ENCODE measurements at places on chromosomes 5 and 9.

- DNase-seq = no peak
These were observed 569 bp downstream of the YIPF5 start for GRCh38 chr5:144169904-144170275.

- DNase-seq = no peak
These were observed 16.3 kb downstream of the ROR2 start for GRCh38 chr9:91933556-91934352.

DNA sequence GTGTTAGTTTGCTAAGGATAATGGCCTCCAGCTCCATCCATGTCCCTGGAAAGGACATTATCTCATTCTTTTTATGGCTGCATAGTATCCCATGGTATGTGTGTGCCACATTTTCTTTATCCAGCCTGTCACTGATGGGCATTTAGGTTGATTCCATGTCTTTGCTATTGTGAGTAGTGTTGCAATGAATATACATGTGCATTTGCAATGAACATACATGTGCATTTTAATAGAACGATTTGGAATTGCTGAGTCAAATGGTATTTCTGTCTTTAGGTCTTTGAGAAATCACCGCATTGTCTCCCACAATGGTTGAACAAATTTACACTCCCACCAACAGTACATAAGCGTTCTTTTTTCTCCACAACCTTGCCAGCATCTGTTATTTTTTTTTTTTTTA lies 37.7 kb downstream of the DRD1 start:
- DNase-seq = no peak

DNA sequence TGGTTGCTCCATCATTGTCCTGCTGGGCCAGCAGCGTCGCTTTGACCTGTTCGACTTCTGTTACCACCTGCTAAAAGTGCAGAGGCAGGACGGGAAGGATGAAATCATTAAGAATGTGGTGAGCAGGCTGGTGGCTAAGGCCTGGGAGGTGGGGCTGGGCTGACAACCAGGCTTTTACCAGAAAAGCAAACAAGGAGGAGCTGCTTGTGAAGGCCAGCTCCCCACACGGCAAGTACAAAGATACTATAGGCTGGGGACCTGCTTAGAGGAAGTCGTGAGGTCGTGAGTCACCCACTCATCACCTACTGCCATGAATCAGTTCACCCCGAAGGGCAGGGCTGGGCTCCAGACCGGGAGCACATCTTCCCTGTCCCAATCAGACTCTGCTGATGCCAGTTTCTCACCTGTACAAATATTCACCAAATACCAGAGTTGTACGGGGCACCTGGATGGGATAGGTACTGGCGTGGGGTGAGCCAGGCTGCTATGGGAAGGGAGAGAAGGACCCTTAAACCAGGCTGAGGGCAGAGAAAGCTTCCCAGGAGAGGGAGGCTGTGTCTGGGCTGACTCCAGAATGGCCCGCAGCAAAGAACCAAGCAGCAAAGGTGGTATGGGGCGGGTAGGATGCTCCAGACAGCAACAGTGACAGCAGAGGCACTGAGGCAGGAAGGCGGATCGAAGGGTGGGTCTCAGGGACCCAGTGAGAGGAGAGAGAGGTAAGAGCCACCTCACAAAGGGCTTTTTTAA lies 69.3 kb upstream of the NIPAL4 start:
- DNase-seq = no peak

DNA sequence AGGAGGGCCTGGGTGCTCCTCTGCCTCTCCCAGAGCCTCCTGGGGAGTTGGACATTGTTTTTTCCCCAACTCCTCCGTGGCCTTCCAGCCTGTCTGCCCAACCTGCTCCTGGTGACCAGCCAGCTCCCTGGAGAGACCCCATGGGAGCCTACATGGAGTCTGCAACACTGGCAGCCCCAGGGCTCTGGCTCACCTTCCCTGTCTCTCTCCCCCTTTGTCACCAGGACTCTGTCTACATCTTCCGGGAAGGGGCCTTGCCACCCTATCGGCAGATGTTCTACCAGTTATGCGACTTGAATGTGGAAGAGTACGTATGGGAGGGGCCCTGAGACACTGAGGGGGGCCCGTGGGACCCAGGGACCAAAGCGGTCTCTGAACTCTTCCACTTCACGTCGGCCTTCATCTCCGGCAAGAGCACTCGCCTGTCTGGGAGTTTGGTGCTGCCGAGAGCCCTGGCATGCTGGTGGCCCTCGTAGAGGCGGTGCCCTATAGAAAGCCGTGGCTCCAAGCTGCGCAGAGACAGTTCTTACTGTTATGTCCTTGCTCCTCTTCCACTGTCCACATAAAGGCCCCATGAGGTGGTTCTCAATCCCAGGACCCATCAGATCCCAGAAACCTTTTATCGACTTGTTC lies 5.9 kb upstream of the CEL start:
- DNase-seq = no peak

GRCh38 chr9:131060900-131061630 lies 35.3 kb upstream of the AIF1L start:
- DNase-seq = no peak

DNA sequence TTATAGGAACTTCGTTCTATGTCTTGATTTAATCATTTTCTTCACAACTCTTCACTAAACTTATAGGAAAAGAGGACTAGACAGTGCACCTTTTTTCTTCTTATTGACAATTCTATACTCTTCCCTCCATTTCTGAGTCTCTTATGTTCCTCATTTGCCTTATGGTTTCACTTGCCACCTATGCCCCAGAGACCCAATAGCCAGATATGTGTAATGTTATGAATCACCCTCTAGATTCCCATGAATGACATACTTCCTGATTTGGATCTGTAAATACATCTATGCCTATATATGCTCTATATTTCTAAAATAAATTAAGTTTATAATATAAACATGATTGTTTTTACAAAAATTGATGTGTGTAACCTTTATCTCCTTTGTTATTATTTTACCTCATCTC lies 514.1 kb upstream of the MEF2C start:
- DNase-seq = no peak

DNA sequence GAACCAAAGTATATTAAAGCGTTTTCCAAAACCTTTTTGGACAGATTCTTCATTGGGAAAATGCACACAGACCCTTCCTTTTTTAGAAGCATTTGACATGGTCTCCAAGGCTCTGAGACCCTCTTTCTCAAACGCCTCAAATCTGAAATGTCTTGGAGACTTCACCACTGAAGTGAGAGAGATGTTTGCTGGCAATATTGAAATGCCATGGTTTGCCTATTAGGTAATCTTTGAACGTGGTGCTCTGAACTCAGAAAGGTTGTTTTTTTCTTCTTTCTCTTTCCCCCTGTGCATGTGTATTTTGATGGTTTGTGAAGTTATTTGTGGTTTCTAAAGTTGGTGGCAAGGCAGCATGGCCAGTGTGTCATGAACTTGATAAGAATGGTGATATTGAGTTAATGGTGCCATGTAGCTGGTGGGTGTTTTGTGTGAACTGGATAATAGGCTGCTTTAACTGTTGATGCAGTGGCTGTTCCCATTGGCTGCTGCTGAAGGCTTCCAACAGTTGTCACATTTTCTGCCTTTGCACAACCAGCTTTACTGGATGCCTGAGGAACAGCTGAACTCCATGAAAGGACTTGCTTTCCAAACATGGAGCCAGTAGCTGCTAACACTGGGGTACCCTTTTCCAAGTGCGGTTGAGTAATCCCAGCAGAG lies 1.7 kb downstream of the PALM2AKAP2 start:
- DNase-seq = no peak

- DNase-seq = no peak
These were observed 77.7 kb upstream of the PHYKPL start for GRCh38 chr5:178310130-178310865.

DNA sequence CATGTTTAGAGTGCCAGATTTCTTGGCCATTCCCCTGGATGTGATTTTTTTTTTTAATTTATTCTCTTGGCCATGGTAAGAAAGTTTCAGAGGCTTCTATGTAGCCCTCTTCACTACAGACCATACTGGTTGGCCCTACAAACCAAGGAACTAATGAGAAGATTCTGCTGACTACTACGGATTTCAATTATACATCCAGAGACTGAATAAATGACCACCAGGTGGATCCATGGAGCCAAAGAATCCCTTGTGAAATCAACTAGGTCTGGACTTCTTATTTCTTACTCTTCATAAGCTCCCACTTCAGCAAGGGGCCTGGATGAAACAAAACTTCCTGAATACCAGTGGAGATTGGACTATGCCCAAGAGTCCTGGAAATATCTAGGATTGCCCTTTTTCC lies 27.6 kb downstream of the ZNF622 start:
- no peak for DNase-seq

- DNase-seq = no peak
These were observed 16.0 kb upstream of the AFF4 start for GRCh38 chr5:132979367-132979940.

DNA sequence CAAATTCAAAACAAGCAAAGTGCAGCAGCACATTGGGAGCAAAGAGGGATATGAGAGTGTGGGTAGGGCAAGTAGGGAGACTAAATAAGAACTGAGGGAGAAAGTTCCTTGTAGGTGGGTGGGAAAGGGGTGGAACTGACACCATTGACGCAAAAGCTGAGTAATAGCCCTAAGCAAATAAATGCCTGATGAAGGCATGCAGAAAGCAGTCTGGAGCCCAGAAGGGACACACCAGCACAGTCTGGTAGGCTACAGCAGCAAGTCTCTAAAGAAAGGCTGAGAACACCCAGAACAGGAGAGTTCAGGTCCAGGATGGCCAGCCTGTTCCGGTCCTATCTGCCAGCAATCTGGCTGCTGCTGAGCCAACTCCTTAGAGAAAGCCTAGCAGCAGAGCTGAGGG lies at the start of gene INSL4:
Gene INSL4, plus strand, starts transcription at position 208 of the 400 bp plus-strand sequence. Its CDS starts 105 bp downstream, at position 313.
- no peak for DNase-seq

DNA sequence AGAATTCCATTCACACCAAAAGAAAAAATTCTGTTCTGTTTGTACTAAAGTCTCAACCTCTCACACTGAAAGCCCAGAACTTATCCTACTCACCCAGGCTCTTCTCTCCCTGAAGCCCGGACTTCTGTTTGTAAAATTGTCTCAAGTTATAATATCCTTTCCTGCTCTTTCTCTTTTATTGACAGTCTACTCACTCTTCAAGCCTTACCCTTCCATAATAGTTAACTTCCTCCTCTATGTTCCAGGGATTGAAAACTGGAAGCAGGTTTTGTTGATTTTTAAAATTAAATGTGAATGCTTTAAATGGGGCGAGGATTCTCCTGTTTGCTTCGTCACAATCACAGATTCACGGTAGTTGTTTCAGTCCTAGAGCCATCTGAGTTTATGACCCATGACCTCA lies 51.7 kb upstream of the CCDC112 start:
- DNase-seq = no peak

GRCh38 chr5:9265441-9266287 lies 280.2 kb downstream of the SEMA5A start:
- DNase-seq = no peak

- no peak for DNase-seq
These were observed 803.6 kb downstream of the NR2F1-AS1 start for GRCh38 chr5:92777421-92777820.

- DNase-seq = no peak
These were observed 311.4 kb downstream of the TLE4 start for GRCh38 chr9:79883073-79883645.

GRCh38 chr5:107248066-107248695 lies 422.6 kb downstream of the EFNA5 start:
- peak; percentile 60 for DNase-seq

- DNase-seq = no peak
These were observed 71.9 kb downstream of the MFAP3 start for GRCh38 chr5:154110716-154111115.

- DNase-seq = no peak
These were observed 27.6 kb upstream of the GLRA1 start for GRCh38 chr5:151952238-151952637.

DNA sequence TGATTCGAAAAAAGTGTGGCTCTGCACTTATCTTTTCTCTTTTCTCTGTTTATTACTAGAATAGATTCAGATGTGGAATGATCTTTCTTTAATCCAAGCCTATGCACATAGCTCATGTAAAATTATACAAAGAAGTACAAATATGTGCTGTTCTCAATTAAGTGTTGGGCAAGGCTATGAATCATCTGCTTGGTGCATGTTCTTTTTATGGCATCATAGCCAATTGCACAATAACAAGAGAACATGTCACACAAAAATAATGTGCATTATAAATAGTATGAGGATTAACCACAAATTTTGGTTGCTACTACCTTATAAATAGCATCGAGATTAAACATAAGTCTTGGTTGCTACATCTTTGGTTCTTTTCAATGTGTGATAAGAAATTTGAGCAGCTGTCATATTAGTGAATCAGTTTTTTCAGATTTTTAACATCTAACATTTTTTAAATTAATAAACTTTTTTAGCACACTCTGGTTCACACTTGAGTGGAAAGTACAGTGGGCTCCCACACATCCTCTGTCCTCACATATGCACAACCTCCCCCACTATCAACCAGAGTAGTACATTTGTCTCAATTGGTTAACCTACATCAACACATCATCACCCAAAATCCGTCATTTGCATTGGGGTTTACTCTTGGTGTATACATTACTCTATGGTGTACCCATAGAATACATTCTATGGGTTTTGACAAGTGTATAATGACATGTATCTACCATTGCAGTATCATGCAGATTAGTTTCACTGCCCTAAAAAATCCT lies 6.8 kb upstream of the RECK start:
- DNase-seq = no peak

DNA sequence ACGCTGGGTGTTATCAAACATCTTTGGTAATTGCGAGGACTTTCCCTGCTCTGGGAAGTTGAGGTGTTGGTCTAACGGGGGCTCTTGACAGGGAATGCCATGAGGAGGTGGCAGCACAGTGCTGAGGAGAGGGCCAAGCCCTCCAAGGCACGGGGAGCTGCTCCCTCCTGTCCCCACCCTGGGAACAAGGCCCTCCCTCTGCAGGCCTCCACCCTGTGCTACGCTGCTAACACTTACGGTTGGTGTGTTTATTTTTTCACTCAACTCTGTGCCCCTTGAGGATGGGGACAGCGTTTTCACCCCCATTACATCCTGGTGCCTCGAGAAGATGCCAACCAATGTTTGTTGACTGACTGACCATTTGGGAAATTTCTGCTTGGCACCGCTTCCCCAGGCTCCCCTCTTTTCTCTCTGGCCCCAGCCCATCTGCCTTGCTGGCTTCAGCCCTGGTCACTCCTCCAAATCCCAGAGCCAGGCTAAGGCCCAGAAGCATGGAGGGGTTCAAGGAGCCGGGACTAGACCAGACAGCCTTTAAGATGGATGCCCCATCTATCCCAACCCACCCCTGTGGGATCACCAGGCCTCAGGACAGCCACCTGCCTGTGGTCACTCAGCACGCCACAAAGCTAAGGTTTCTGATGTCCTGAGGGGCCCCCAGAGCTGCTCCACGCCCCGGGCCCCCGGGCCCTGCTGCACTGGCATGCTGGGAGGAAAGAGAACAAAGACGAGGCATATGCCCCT lies 125.7 kb downstream of the BARX1 start:
- peak; percentile 3 for DNase-seq

GRCh38 chr5:139710319-139711066 lies 62.3 kb downstream of the CXXC5 start:
- peak; percentile 37 for DNase-seq

- DNase-seq = peak; percentile 15
These were observed 85.5 kb upstream of the CTSL start for GRCh38 chr9:87640385-87640795.

- no peak for DNase-seq
These were observed 567.9 kb downstream of the TAF11L14 start for GRCh38 chr5:18202164-18202563.
